Uterine smooth muscle cell (primary cell): ENCODE measurements at places on chromosomes 16 and 17. TPM values are rescaled to one million over a fixed set of nuclear protein-coding genes. Genes with fewer than 3 reads are reported as not detected.

Gene PPY
- not detected in 2 replicates for total RNA-seq

Gene KRTAP2-3
- 0.12 and 1.00 TPM in 2 replicates for total RNA-seq

Gene CACNB1
- total RNA-seq = 7.1 and 12.1 TPM in 2 replicates

Gene C17orf67
- 0.87 and 1.1 TPM in 2 replicates for total RNA-seq

Gene ZNF668
- 10.6 and 14.1 TPM in 2 replicates for total RNA-seq

Gene HSPB9
- not detected in 2 replicates for total RNA-seq

Gene KRTAP4-5
- not detected in 2 replicates for total RNA-seq
